ENCODE measurements at places on chromosomes 16 and 17.

GRCh38 chr17:82946081-82946480 is 106.3 kb upstream of the ZNF750 start:
- no peak for DNase-seq

DNA sequence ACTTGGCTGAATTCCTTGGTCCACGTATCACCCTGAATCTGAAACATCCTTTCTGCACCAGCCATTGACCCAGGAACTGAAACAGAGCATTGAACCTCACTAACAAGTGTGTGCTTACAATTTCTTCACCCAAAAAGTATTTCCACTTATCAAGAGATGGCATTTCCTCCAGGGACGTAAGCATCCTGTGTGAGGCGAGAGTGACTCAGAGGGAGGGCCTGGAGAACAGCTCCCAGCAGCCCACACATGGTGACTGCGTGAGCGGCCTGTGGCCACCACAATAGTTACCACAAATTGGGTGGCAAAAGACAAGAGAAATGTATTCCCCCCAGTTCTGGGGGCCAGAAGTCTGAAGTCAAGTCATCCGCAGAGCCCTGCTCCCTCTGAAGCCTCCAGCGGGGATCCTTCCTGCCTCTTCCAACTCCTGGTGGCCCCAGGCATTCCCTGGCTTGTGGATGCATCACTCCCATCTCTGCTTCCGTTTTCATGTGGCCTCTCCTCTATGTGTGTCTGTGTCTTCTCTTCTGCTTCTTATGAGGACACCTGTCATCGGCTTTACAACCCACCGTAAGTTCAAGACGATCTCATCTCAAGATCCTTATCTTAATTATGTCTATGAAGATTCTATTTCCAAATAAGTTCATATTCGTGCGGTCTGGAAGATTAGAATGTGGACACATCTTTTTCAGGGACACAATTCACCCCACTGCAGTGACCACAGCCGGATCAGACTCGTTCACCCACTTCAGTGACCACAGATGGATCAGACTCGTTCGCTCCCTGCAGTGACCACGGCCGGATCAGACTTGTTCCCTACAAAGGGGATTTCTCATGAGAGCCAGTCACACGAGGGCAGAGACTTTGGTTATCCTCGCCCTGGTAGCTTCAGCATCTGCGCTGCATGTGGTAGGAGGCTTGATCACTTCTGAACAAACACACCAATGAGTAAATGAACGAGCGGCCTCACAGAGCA is 122.6 kb upstream of the FOXF1 start:
- no peak for DNase-seq

GRCh38 chr17:36880268-36880905 is 56.9 kb upstream of the LHX1 start:
- no peak for DNase-seq

GRCh38 chr17:67813803-67814180 is 11.5 kb upstream of the BPTF start:
- DNase-seq = no peak

- no peak for DNase-seq
Observed at GRCh38 chr17:41065829-41066624, at the start of gene KRTAP2-4. Gene KRTAP2-4 (minus strand): TSS chr17:41065879. CDS start chr17:41065845, 34 bp downstream.

DNA sequence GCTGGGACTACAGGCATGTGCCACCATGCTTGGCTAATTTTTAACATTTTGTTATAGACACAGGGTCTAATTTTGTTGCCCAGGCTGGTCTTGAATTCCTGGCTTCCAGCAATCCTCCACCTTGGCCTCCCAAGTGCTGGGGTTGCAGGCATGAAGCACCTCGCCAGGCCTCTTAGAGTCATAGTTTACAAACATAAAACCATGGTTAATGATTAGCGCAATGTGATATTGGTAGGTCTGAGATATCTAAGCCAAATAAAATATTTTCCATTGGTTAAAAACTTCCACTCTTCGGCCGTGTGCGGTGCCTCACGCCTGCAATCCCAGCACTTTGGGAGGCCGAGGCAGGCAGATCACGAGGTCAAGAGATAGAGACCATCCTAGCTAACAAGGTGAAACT is 16.6 kb downstream of the TXNDC11 start:
- DNase-seq = no peak

DNA sequence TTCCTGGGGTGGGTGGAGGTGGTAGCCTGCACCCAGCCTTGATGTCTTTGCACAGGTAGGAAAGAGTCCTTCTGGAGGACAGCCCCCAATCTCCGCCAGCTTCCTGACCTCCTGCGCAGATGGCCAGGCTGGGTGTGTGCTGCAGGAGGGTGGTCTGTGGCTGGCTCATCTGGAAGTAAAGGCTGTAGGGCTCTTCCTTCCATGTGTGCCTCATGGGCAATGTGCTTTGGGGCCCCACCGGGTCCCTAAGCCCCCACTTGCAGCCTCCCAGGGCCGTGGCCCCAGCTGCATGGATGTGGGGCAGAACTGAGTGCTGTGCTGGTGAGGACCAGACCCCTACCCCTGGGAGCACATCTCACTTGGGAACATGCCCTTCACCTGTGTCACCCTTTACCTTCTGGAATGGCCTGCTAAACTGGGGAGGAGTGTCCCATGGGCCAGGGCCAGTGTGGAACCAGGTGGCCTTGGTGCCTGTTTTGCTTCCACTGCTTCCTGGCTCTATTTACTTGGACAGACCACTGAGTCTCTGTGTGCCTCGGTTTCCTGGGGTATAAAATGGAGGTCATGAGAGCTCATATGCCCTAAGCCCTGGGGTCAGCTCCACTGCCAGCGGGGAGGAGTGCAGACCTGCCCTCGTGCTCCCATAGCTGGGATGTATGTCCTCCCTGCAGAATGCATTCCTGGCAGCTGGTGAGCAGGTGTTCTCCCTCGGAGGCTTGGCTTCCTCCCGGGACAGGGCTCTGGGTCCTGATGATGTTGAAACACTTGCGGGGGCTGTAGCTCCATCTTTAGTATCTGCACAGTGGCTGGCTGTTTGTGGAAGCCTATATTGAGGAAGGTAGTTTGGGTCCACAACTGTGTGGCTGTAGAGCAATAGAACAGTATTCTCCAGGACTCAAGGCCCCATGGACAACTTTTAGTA is 18.0 kb downstream of the MPRIP start:
- DNase-seq = no peak

GRCh38 chr17:34367486-34368195 is 4.6 kb upstream of the CCL1 start:
- no peak for DNase-seq

DNA sequence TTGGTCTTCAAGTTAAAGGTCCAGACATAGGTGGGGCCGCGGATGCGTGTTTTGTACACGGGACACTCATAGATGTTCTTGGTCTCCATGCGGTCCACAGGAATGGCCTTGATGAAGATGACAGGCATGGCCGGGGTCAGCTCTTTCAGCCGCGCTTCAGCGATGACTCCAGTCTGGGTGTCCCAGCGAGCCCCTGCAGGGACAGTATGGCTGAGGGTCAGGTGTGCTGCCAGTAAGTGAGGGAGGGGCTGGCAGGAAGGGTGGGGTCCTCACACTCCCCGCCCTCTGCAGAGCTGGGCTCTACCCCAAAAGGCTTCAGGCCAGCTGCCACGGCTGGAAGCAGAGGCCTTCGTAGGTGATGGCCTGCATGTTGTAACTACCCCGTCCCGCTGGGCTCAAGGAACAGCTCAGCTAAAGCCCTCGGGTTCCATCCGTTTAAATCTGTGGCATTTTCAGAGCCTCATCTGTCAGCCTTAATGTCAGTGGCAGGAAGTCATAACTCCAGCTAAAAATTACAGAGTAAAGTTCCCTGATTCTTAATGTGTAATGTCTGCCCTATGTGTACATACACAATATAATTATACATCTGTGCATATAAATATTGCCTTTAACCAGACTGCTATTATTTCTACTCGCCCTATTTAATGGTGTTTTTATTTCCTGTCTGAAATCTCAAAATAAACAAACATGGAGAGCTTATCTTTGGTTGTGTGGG is 45.7 kb downstream of the PGS1 start:
- no peak for DNase-seq

- no peak for DNase-seq
Observed at GRCh38 chr16:8764525-8765250, 32.8 kb downstream of the TMEM186 start.
